ENCODE measurements at places on chromosomes 1 and 21.

DNA sequence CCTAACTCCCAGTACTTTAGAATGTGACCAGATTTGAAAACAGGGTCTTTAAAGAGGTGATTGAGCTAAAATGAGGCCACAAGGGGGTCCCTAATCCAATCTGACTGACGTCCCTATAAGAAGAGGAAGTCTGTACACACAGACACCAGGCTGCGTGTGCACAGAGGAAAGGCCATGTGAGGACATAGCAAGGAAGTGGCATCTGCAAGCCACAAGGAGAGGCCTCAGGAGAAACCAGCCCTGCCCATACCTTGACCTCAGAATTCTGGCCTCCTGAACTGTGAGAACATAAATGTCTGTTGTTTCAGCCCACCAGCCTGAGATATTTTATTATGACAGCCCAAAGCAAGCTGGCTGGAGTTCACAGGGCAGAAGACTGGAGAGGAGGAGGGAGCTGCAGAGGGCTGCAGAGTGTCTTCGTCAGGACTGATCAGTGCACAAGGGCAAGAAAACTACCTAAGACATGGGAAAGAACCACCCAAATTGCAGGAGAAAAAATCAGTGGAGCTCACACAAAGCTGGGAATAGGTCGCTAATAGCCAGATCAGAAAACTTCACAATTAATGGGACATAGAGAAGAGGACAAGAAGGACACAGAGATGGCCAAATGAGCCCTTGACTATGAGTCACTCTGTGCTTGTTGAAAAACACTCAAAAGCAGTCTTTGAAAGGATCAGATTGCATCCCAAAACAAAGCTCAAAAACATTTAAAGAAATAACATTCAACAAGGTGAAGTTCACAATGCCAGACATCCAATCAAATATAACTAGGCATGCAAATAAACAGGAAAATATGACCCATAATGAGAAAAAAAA is 14.1 kb upstream of the WNT9A start:
- no peak for DNase-seq

DNA sequence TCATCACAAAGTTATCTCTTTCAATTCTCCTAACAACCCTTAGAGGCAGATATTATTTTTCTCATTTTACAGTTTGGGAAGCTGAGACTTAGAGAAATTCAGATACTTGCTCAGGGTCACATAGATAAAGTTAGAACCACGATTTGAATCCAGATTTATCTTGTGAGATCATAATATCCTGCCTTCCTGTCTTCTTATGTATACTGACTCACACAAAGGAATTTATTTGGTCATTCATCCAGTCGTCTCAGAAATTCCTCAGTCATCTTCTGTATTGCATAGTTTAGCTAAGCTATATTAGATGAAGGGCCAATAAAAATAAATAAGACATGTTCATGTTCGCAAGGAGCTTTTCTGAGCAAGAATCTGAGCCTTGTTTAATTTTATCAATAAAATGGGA is 35.8 kb upstream of the RUNX1 start:
- no peak for DNase-seq

- DNase-seq, result no peak
Measured at GRCh38 chr1:145884675-145885074, 991 bp downstream of the ANKRD35 start.

- peak; percentile 26 for DNase-seq
Measured at GRCh38 chr1:32447469-32448185, 17.2 kb upstream of the ZBTB8B start.
